ENCODE measurements at places on chromosomes 4 and X.

GRCh38 chr4:113077575-113077974 is 28.1 kb downstream of the ANK2 start:
- no peak for DNase-seq

DNA sequence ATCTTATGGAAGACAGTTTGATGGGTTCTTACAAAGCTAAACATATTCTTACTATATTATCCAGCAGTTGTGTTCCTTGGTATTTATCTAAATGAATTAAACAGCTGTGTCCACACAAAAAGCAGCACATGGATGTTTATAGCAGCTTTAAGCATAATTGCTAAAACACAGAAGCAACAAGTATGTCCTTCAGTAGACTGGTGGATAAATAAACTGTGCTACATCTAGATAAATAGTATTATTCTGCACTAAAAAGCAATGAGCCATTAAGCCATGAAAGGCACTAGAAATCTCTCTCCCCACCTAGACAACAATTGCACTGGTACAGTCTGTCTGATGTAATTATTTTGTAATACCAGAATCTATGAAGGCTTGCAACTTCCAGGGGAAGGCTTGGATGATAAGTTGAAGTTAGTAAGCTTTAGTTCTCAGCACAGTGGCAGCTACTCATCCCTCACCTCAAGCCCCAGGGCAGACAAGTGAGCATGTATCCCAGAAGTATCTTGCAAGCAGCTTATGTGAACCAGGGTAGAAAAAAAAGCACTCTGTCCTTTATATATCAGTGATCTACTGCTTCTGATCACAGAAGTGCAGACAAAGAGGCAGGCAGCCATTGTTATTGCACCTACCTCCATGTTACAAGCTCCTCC is 36.9 kb downstream of the WDR17 start:
- DNase-seq, result no peak

DNA sequence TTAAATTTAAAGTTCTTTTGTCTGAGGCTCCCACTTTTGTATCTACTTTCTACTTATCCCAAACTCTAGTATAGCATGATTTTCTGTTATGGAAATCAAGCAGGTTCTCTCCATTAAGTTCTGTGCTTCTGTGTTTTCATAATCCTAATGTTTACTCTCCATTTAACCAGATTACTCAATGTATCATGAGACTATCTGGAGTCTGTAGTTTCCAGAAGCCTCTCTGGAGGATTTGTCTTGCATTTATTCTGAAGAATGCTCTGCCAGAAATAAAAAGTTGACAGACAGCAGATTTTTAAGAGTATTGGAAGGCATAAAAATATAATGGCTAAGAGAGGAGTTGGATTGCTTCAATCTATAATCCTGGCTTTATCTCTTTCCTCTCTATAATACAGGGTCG is 39.2 kb upstream of the PLS3 start:
- DNase-seq, result no peak

GRCh38 chr4:128155231-128155855 is 94.2 kb downstream of the LARP1B start:
- DNase-seq, result no peak

GRCh38 chr4:37367901-37368300 is 123.4 kb downstream of the NWD2 start:
- DNase-seq, result no peak

Data from stimulated activated naive CD4-positive, alpha-beta T cell treated with Interleukin-2 at 50 U/mL for 16 hours (primary cell).